GM04503 (cell line): ENCODE measurements at places on chromosomes 11 and 22.

- no peak for DNase-seq
Observed at GRCh38 chr11:67668192-67668551, 6.3 kb downstream of the ALDH3B2 start.

DNA sequence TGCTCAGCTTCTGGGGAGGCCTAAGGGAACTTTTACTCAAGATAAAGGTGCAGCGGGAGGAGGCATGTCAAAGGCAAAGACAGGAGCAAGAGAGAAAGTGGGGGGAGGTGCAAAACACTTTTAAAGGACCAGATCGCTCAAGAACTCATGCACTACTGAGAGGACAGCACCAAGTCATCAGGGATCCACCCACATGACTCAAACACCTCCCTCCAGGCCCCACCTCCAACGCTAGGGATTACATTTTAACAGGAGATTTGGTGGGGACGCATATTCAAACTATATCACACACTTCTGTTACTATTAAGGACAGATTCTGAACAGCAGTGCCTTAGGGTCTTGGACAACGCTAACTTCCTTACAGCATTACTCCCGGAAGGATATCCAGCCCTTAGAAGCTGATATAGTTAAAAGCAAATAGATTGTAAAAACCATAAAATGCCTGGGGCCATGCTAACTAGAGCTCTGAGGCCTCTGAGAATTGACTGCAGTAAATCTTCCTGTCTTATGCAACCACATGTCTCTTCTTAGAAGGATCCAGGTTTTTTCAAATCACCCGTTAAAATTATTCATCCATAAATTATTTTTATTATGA, 16.7 kb upstream of the ZC3H12C start:
- DNase-seq = no peak

- DNase-seq = no peak
Observed at GRCh38 chr22:40324468-40325305, 21.6 kb upstream of the ADSL start.

DNA sequence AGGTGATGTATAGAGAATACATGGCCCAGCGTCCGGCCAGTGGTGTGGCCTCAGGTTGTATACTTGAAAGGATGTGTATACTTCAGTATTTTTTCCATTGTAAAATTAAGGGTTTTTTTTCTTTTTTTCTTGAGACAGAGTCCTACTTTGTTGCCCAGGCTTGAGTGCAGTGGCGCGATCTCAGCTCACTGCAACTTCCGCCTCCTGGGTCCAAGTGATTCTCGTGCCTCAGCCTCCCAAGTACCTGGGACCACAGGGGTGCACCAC, 15.8 kb downstream of the ZBTB16 start:
- no peak for DNase-seq

DNA sequence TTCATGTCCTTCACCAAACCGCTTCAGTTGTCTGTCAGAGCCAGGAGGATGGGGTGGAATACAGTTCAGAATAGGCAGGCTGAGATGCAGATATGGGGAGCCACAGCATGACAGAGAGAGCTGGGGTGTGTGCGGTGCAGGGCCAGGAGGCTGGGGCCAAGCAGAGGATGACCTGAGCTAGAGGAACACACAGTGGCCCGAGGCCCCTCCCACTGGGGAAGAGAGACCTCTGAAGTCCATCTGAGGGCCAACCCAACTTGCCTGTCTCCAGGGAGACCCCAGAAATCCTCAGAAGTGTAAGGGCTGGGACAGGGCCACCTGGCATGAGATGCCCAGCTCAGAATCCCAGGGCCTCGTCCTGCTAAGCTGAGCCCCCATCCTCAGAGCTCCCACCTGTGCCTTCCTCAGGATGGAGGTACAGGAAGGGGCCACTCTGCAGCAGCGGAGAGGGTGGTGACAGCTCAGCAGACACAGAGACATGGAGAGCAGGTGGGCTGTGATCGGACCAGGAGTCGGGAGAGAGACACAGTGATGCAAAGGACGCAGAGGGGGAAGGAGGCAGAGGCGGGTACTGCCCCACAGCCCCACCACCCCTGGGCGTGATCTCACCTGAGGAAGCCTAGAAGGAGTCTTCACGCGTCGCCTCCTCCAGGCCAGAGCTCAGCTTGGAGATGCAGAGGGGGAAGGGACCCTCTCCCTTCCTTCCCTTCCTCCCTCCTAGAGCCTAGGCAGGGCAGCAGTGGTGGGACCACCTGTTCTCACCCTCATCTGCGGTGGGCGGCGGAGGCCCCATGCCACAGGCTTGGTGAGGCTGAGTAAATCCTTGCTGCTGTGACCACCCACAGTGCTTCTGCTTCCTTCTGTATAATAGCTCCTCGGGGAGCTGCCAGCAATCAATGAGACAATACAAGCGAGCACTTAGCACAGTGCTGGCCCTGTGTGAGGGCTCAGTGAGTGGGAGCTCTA, 9.1 kb upstream of the TUB start:
- no peak for DNase-seq

DNA sequence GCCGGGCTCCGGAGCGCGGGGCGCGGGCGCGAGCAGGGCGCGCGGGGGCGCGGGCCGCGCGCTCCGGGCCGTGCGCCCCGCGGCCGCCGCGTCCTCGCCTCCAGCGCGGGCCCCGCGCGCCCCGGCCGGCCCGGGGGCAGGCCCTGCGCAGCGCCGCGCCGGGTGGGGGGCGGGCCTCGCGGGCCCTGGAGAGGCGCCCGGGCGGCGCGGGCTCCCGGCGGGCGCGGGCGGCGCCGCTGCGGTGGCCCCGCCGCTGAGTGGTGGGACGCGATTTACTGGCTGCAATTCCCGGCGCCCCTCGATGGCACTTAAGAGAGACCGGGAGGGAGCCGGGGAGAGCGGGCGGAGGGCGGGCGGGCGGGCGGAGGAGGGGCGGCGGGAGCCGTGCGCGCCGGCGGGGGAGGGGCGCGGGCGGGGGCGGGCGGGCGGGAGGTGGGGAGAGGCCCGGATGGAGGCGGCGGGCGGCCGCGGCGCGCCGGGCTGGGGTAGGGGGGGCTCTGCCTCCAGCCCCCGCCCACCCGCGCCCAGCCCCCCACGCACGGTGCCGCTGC, 73.2 kb upstream of the TCF20 start:
- DNase-seq = no peak

- no peak for DNase-seq
Observed at GRCh38 chr11:67406969-67407687, 3.2 kb downstream of the TBC1D10C start.

DNA sequence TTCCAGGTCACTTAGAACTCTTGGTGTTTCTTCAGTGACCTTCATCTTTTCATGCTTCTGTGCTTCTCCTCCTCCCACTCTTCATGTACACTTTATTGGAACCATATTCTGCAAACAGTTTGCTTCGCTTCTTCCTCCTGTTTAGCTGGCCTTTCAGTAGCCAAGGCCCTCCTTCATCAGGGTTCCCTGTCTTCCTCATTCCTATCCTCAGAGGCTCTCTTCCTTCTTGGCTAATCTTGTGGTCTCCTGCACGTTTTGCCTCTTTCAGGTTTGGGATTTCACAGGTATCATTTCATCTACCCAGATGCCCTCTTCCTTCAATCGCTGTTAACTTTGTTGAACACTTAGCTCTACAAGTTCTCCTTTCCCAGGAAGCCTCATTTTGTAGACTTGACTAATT, 66.8 kb downstream of the DEPDC5 start:
- DNase-seq = no peak

DNA sequence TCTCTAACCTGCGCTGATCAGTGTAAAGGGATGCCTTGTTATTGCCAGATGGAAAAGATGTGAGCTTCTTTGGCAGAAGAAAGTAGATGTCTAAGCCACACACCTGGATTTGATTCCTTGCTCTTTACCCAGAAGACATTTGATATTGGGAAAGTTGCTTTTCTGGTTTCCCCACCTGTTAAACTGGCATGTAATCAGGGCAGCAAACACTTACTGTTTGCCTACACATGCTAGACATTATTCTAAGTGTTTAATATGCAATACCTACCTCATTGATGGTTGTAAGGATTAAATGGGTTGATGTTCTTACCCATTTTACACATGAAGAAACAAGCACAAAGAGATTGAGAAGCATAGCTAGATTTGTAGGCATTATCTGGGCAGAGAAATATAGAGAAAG, 16.6 kb downstream of the ASRGL1 start:
- DNase-seq = no peak

GRCh38 chr22:37511395-37512104, 7.7 kb downstream of the CARD10 start:
- DNase-seq = no peak

GRCh38 chr11:36288442-36289225, 590 bp downstream of the COMMD9 start:
- no peak for DNase-seq

GRCh38 chr11:71997594-71997993, 1.1 kb upstream of the IL18BP start:
- no peak for DNase-seq

DNA sequence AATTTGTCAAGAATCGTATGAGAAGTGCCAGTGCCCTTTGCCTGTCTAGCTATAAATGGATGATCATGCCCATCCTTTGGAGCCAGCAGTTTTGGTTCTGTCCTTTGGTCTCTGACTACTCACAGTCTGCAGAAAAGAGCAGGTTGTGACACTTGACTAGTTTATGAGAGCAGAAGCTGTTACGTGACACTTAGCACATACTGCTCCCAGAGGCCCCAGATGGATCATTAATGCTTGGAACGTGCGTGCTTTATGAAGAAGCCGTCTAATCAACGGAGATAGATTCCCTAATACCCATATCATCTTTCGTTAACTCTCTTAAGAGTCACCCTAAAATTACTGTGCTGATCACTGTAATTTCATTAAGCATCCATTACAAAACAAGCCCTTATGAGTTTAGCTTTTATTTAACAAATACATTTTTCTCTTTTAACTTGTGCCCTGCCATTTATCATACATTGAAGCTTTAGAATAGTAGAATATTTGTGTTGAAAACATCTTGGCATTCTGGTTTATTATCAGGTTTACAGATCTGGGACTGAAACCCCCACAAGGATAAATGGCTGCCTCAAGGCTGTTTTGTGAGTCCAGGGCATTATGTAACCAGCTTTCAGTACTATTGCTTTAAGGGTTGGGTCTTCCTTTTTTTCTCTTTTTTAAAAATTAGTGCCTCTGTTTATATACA, 47.0 kb upstream of the ADORA2A start:
- DNase-seq = no peak

- DNase-seq = no peak
Observed at GRCh38 chr11:45245218-45246045, 40.7 kb downstream of the SYT13 start.

DNA sequence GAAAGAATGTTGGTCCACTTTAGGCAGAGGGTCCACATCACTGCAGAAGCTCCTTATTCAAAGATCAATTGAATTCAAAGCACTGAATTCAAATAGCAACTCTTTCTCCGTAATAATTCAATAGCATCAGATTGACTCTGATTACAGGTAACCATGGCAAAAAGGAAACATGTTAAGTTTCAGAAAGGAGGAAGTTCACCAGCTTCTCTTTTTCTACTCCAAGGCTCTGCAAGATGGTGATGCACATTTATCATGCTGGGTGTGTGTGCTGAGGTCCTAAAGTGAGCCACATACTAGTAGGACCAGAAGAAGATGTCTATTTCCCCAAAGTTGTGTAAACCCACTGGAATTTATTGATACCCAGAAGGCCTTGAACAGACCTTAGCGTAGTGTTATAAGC, 18.0 kb upstream of the DRD2 start:
- DNase-seq = no peak

DNA sequence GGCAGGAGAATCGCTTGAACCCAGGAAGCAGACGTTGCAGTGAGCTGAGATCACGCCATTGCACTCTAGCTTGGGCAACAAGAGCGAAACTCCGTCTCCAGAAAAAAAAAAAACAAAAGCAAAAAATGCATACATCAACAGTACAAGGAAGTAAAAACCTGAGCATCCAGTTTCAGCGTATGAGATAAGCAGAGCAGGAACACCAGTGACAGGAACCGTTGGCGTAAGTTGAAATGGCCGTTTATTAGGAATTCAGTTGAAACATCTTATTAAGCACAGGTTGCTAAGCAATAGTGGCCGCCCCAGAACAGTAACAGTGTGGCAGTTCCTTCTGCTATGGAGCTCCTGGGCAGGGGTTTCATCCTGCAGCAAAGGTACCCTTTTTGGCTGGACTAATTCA, 4.0 kb upstream of the L3MBTL2 start:
- no peak for DNase-seq

DNA sequence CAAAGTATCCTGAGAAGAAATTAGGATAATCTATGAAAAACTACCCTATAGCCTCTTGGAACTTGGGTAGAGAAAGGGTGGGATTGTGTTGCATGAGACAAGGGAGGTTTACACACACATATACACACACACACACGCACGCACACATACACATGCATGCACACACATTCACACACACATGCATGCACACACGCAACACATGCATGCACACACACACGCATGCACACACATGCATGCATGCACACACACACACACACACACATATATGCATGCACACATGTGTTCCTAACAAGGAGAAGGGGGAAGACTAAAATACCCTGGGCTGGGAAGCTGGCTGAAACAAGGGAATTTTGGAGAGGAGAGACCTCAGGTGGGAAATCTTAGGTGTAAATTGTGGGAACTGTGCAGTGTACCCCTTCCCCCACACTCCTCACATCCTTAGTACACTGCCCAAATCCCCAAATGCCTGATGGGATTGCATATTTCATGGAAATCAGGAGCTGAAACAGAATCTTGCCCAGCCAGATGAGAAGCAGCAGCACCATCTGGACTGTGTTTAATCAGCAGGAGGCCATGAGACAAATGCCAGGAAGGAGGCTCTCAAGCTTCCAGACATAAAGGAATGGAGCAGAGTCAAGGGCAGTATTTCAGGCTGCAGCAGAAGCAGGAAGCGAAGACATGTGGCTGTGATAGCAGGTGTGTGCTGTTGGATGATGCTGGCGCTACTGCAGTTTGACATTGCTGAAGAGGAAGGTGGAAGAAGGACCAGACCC, 14.6 kb upstream of the POLD3 start:
- no peak for DNase-seq

DNA sequence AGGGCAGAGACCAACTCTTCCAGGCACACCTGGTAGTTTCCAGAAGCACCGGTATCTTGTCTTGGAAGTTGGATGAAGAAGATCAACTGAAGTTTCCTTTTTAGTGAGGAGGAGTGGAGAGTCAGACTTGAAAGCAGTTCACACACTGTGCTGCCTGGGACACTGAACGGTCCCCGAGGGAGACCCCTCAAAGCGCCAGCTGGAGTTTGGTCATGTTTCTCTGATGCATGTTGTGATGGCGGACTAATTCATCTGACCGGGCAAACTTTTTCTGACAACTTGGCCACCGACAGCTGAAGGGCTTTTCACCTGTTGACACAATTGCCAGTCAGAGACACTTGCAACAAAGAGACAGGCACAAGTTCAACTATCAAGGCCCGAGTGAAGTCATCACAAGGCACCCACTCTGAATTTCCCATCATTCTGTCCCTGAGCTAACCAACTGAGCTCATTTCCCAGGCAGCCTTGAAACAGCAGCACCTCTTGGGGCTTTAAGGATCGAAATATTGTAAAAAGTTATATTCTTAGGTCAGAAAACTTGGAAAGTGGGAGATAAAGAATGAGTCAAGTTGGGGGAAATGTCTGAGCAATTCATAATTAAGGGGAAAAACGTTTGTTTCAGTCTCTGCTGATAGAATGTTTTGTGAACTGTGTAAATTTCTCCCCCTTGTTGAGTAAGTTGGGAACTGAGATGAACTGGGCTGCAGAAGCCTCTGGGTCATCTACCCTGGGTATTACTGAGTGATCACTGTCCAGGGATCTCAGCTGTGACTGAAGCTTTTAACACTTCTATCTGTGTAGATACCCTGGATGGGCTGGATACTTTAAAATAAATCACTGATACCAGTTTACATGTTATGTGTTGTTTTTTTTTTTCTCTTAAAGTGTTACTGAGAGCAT, 46.2 kb downstream of the WT1 start:
- no peak for DNase-seq

- no peak for DNase-seq
Observed at GRCh38 chr11:123450623-123451022, 20.6 kb downstream of the GRAMD1B start.

- peak; percentile 16 for DNase-seq
Observed at GRCh38 chr11:133834682-133835592, 10.4 kb downstream of the SPATA19 start.
